IMR-90 (cell line): ENCODE measurements at places on chromosomes 6 and 20.

DNA sequence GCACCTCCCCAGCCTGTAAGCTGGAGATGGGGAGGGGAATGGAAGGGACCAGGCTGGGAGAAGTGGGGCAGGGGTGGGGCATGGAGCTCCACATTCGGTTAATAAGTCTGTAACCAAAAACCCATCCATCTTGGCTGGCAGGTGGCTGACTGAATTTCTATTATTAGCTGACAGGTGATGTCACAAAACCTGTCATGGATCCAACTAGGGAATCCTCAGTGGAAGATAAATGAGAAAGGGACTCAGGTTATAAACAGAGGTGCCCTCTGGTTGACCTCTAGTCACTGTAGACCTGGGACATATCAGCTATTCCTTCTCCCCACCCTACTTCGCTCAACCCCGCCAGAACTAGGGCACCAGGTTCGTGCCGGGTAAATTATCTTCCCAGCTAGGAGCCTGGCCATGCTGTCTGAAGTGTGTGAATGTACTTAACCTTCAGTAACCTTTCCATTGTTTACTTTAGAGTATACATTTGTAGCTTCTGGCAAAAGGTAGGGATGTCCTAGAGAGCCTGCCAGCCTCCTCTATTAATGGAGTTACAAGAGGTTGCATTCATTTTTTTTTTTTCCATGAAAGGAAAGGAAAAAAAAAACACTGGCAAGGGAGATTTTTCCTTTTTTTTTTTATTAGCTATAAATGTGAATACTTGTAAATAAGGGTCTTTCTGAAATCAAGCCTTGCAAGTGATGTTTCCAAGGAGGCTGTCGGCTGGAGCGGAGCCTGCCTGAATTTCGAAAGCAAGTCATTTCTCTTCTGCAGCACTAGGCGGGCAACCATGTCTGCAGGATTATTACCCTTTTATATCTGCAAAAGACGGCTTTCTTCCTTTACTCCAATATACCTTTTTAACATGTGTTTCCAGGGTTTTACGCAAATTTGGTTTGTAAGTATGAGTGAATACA is 135.9 kb downstream of the TMEM242 start:
- DNase-seq, result no peak

DNA sequence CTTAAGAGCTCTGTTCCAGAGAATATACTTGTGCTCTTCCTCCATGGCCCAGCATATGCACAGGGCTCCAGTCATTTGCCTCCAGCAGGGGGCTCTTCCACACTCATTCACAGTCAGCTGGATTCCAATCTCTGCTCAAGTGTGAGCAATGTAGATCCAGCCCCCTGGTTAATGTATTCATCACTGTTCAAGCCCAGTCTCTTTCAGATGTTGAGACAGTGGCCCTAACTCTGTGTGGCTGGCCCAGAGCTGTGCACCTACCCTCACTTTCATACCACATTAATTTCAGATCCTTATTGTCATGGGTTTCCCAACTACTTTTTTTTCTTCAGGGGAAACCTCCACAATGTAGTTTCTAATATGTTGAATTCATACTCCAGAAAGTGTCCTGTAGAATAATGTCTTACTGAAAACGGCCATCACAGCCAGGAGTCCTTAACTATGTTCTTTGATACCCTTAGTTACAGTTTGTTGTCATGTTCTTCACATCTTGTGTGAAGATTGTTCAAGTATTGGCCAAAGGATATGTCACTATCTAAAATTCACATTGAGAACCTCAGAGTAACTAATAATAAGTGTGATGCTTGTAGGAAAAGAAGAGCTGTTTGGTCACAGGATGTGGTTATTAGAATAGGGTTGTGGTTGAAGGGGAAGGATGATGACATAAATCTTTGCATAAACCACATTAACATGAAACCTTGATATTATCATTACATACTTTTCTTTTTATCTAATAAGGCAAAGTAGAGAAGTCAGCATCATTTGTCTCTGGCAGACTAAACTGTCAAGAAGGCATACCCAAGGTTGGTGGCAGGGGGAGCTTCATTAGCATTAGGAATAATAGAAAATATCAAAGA is 14.4 kb upstream of the HLA-DQA1 start:
- DNase-seq, result peak; percentile 28

GRCh38 chr6:127792616-127793015 is 108.2 kb downstream of the THEMIS start:
- no peak for DNase-seq

DNA sequence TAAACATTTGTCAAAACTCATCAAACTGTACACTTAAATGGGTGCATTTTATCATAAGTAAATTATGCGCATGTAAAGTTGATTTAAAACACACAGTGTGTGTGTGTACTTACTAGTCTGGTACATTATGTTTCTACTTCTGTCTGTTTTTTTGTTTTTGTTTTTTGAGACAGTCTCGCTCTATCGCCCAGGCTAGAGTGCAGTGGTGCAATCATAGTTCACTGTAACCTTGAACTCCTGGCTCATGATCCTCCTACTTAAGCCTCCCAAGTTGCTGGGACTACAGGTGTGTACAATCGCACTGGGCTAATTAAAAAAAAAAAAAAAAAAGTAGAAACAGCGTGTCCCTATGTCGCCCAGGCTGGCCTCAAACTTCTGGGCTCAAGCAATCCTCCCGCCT is 23.0 kb upstream of the FKBP5 start:
- no peak for DNase-seq

- no peak for DNase-seq
Observed at GRCh38 chr20:36120241-36120640, 34.3 kb upstream of the EPB41L1 start.
